Activated naive CD4-positive, alpha-beta T cell treated with anti-CD3 and anti-CD28 coated beads for 36 hours (primary cell): ENCODE measurements at places on chromosomes 2 and 18.

- no peaks in the 10 kb centered on the region for H3K4me1 ChIP-seq
- no peak overlapping the region for H3K4me3 ChIP-seq
- no peak overlapping the region for H3K27ac ChIP-seq
- no peaks in the 10 kb centered on the region for H3K36me3 ChIP-seq
- DNase-seq = no peak
Measured at GRCh38 chr2:204505946-204506345, 39.3 kb upstream of the PARD3B start.

GRCh38 chr2:118123561-118124232 is 35.4 kb downstream of the INSIG2 start:
- H3K4me3 ChIP-seq = no peak overlapping the region
- H3K36me3 ChIP-seq = no peaks in the 10 kb centered on the region
- peaks cover 18% of the 10 kb centered on the region for H3K27me3 ChIP-seq

GRCh38 chr18:12990641-12990966 is 558 bp upstream of the CEP192 start:
- no peaks in the 10 kb centered on the region for H3K27me3 ChIP-seq
- peaks cover 14% of the 10 kb centered on the region for H3K36me3 ChIP-seq
- H3K4me3 ChIP-seq = peak overlapping the region; percentile 99
- H3K27ac ChIP-seq = peak overlapping the region; percentile 97
- no peak for DNase-seq

DNA sequence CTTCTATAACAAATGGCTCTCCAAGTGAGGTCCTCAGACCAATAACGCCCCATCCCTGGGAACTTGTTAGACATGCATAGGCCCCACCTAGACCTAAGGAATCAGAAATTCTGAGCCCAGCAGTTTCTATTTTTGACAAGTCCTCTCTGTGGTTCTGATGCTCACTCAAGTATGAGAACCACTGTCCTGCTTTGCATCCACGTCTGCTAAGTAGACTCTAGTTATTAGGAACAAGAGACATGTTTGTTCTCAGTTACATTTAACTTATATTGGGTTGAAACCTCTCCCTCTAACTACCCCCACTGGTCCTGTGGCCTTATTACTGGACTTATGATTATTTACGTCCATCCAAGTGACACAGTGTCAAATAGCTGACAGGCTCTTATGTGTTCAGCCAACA is 70.3 kb downstream of the TMEM17 start:
- no peaks in the 10 kb centered on the region for H3K4me1 ChIP-seq
- no peaks in the 10 kb centered on the region for H3K27me3 ChIP-seq
- no peak overlapping the region for H3K27ac ChIP-seq
- no peak for DNase-seq

DNA sequence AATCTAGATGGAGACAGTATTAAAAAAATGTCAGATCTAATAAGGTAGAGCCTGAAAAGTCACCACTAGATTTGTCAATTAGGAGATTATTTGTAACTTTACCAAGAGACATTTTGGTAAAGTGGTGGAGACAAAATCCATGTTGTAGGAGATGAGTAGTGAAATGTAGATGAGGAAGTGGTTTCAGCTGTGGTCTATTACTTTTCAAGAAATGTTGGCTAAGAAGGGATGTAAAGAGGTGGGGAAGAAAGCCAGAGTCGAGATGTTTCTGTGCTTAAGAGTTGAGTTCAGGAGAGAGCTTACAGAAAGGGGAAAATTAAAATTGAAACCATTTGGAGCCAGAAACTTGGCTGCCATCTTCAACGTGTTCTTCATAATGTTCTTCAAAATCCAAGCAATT is 22.2 kb downstream of the ACVR2A start:
- H3K4me3 ChIP-seq = no peak overlapping the region
- no peaks in the 10 kb centered on the region for H3K36me3 ChIP-seq
- H3K27ac ChIP-seq = no peak overlapping the region
- no peak for DNase-seq
- peaks cover 23% of the 10 kb centered on the region for H3K4me1 ChIP-seq
